ENCODE measurements at places on chromosomes 13 and 19.

- DNase-seq, result no peak
Observed at GRCh38 chr13:90232291-90232690, 1115.2 kb upstream of the MIR17HG start.

GRCh38 chr13:23160638-23161480 is 19.9 kb upstream of the SGCG start:
- no peak for DNase-seq

DNA sequence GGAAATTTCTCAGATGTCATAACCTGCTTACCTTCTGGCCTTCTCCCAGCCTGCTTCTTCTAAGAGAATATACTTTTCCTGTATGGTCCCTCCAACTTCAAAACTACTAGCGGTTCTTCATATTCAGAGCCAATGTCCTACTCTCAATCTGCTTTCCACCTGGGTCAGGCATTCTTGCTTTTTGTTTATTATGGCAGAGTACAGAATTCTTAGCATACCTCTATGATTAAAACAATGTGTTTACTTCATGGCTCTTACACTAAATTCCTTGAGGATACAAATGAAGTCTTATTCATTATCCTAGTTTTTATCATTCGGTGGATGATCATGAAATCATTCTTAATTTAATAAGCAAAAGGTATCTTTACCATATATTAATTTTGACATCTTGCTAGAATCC is 484.2 kb upstream of the SLITRK1 start:
- DNase-seq, result no peak

DNA sequence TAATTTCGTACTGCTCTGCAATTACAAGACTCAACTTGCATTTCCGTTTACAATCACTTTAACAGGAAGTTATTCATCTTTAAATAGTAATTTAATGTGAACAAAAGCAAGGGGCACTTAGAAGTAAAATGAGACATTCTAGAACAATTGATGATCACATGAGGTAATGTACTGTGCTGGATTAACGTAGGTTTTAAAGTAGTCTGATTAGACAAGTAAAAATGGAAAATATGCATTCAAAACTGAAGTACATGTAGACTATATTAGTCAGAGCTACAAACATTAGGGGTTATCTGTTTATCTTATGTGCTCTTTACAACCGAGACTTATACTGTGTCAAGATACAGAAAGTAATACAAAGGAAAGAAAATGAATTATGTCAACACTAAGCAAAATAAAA is 1528.0 kb downstream of the SLITRK5 start:
- DNase-seq, result no peak

- DNase-seq, result no peak
Observed at GRCh38 chr13:99977912-99978798, 3.4 kb upstream of the ZIC2 start.

DNA sequence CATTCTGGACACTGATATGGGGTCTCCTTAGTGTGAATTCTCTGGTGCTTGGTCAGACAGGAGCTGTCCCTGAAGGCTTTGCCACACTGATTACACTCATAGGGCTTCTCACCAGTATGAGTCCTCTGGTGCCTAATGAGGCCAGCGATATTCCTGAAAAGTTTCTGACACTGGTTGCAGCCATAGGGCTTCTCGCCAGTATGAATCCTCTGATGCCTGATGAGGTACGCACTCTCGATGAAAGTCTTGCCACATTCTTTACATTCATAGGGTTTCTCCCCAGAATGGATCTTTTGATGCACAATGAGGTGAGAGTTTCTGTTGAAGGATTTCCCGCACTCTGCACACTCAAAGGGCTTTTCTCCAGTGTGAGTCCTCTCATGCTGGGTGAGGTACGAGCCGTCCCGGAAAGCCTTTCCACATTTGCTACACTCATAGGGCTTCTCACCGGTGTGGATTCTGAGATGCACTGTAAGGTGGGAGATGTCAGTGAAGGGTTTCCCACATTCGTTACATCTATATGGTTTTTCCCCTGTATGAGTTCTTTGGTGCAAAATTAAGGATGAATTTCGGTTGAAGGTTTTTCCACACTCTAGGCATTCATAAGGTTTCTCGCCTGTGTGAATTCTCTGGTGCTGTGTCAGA is 22.4 kb downstream of the ZNF329 start:
- no peak for DNase-seq

GRCh38 chr19:7461841-7462629 is 26.8 kb downstream of the PEX11G start:
- DNase-seq, result no peak

DNA sequence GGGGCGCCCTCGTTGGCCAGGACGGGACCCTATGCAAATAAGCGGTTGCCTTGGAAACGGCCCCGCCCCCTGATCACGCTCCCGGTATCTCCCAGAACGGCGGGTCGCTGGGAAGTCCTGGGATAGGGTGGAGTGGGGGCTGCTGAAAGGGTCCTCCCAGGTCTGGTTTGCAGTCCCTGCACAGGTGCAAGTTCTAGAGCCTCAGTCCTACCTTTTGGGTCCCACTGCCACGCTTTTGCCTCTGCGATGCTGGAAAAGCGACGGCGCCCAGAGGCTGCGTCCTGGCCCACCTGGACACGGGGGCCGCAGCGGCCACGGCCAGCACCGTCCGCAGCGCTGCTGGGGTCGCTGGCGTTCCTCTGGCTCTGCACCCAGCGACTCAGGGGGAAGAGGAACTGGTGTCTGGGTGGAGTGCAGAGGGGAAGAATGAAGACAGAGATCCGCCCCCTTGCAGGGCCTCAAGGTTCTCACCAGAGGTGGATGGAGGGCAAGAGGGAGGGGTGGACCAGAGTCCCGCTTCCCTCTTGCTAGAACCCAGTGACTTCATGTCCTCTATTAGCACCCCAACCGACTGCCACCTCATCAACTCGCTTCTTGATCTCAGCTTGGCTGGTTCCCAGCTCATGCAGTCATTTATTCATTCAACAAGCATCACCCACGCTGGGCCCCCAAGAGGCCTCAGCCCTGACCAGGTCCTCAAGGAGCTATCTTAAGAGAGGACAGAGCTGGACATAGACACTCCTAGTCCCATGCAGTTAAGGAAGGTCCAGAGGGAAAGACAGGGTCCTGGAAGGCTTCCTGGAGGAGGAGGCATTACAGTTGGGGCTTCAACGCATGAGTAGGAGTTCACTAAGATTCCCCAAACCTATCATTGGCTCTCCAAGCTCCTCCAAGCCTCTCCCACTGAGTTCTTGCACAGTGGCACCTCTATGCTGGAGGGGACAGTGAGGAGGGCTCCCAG is at the start of gene LRRC25:
Gene LRRC25, minus strand, starts transcription at position 381 of the 961 bp plus-strand sequence. CDS start 659 bp downstream, outside the sequence.
- DNase-seq, result peak; percentile 82

DNA sequence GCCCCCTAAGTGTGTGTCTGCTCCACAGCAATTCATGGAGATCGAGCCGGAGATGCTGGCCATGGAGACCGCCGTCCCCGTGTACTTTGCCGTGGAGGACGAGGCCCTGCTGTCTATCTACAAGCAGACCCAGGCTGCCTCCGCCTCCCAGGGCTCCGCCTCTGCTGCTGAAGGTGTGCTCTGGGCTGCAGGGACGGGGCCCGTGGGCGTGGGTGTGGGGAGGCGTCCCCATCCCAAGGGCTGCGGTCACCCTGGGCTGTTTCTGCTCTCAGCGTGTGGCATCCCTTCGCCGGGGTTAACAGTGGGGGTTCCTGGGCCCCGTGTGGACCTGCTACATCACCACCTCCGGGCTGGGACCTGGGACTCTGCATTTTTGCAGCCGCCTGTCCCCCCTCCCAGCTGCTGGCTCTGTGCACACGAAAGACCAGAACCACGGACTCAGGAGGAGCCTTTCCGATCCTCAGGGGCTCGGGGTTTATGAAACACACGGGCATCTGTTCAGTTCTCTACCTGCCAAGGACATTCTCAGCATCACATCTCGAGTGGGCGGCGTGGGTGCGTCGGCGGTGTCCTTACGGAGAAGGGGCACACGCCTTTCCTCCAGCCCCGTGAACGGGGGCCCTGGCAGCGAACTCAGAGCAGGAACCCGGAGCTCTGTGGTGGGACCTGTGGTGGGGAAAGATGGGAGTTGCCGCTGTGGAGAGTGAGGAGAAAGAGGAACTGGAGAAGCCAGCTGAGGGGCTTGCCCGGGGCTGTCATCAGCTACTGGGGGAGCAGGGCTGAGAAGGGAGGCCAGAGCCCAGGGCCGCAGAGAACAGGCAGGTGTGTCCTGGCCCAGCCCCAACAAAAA is 7.8 kb downstream of the NCLN start:
- peak; percentile 97 for DNase-seq

GRCh38 chr19:47111006-47111621 is 2.5 kb downstream of the ZC3H4 start:
- DNase-seq, result no peak

DNA sequence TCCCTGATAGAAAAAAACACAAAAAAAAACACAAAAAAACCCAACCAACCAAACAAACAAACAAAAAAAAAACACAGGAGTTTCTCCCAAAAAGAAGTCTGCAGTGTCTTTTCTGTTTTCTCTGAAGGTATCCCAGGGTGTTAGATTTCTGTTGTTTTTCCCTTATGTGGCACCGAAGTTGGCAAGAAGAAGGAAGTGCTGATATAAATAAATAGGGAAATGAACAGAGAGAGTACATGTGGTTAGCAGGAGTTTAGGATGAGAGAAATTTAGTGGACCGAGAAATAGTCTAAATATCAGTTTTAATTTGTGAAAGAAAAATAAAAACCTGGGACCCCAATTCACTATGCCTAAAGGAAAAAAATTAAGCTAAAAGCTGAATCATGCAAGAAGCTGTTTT is 287.0 kb upstream of the SGCG start:
- no peak for DNase-seq

DNA sequence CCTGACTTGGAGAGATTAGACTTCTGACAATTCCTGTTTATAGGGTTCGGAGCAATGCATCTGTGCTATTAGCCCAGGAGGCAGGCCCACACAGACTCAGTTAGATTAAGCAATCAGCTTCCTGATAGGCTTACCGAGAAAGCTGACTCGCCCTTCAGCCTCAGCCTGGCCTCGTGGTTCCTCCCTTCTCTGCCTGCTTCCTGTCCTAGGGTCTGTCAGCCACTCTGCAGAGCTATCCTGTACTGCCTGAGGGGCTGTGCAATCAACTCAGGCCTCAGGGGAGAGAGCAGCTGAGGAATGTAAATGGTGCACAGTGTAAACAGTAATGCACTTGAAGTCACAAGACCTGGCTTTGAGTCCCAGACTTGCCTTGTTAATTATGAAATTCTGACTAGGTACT is 30.7 kb downstream of the HTR2A start:
- peak; percentile 98 for DNase-seq

DNA sequence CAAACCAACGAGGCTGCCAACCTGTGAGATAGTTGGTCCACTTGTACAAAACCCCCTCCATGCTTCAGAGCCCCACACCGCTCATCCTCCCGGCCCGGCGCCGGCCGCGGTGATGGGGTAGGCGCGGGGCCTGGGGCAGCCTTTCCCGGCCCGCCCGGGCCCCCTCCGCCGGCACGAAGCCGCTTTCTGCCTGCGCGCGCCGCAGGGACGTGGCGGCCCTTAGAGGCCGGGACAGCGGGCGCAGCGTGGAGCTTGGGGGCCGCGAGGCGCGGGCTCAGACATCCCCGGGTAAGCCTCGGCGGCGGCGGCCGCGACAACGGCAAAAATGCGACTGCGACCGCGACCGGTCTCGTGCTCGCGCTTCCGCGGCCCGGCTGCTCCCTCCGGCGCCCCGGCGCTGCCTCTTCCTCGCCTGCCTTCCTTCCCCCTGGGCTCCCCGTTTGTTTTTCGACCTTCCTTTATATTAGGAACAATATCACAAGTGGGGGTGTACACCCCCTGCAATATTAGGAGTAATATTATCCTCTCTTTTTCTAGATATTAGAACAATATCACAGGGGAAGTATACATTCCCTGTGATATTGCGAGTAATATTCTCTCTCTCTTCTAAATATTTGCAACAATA is 53.9 kb upstream of the CEACAM21 start:
- no peak for DNase-seq

DNA sequence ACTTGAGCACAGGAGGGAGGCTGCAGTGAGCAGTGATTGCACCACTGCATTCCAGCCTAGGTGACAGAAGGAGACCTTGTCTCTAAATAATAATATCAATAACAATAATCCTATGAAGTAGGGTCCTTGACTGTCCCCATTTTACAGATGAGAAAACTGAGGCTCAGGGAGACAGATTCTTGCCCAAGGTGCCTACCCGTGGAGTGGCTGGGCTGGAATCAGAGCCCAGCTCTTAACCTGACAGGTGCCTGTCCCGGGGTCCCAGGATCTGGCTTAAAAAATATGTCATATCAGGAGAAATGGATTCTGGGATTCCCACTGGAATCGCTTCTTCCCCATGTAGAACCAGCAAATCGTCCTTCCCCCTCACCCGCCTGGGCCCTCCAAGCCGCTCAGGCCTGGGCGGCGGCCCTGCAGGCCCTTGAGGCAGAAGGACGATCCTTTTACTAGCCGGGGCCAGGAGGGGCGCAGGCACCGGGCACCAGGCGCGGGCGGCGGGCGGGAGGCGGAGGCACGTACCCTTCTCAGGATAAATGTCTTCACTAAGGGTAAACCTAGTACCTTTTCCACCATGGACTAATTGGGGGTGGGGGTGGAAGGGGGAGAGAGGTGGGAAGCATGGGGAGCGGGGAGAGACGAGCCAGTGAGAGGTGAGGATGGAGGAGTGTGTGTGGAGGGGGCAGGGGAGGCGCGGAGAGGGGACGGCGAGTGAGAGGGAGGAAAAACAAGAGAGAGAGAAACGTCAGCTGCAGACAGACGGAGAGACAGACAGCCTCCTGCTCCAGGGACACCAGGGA is 60.6 kb downstream of the COLGALT1 start:
- DNase-seq, result no peak

GRCh38 chr19:11483366-11484111 is 2.7 kb upstream of the ELAVL3 start:
- no peak for DNase-seq

DNA sequence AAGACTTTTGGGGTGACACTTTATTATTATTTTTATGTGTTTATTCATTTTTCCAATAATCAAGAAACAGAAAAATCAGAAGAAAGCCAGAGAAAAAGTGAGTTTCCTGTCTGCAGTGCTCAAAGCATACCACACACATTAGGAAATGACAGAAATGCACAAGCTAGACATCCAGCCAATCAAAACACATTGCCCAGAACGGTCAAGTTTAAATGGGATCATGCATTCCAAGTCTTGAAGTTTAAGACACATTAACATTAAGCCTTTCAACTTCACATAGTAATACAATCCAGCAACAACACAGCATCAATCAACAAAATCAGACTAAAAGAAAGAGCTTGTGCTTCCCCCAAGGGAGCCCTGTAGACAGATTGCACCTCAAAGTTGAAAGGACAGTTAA is 28.7 kb upstream of the MEDAG start:
- no peak for DNase-seq

DNA sequence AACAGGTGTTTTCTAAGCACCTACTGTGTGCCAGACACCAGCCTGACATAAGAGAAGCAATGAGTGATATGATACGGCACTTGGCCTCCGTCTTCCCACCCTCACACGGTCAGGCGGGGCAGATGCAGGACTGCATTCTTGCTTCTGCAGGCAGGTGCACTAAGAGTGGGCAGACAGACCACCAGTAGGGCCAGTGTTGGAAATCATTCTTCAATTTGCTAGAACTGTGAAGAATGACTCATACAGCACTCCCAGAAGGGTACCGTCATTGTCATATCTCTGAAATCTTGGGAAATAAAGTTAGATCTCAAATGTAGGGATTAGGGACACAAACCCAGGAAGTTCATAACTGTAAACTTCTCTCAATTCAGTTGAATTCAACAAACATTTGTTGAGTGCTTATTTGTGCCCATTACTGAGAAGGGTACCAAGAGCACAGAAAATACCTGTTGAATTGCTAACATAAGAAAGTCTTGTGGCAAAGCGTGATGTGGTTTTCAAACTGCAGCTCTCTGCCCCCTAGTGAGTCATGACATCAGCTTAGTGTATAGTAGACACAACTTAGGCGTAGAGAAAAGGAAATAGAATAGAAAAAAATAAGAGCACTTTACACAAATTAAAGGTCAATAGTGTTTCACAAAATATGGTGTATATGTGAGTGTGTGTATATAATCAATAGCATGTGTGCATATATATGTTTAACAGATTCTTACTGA is 76.1 kb downstream of the TEX26 start:
- no peak for DNase-seq
